Stimulated activated naive B cell treated with anti-CD40 and anti-IgM and Interleukin-4, amounts not matched to agents 10 μg/mL and 1 μg/mL and 100 μg/mL, for 72 hours (primary cell): ENCODE measurements at places on chromosomes 1 and 21.

GRCh38 chr1:15850471-15851001 lies 3.0 kb downstream of the SPEN start:
- peaks cover 15% of the 10 kb centered on the region for H3K36me3 ChIP-seq
- peaks cover 49% of the 10 kb centered on the region for H3K4me1 ChIP-seq
- DNase-seq = no peak
- peak overlapping the region; percentile 60 for H3K4me3 ChIP-seq
- H3K27me3 ChIP-seq = no peaks in the 10 kb centered on the region
- H3K27ac ChIP-seq = peak overlapping the region; percentile 25

GRCh38 chr21:28174701-28175100 lies 818.0 kb downstream of the LTN1 start:
- H3K36me3 ChIP-seq = no peaks in the 10 kb centered on the region
- H3K27ac ChIP-seq = no peak overlapping the region
- no peaks in the 10 kb centered on the region for H3K27me3 ChIP-seq

GRCh38 chr1:37730376-37730775 lies 34.5 kb downstream of the EPHA10 start:
- H3K4me1 ChIP-seq = peaks cover 5% of the 10 kb centered on the region
- H3K36me3 ChIP-seq = no peaks in the 10 kb centered on the region
- no peak overlapping the region for H3K27ac ChIP-seq
- no peak overlapping the region for H3K4me3 ChIP-seq
- no peak for DNase-seq
- H3K27me3 ChIP-seq = peaks cover 59% of the 10 kb centered on the region

- peaks cover 37% of the 10 kb centered on the region for H3K4me1 ChIP-seq
- peak; percentile 78 for DNase-seq
- peak overlapping the region; percentile 55 for H3K4me3 ChIP-seq
- H3K27me3 ChIP-seq = peaks cover 22% of the 10 kb centered on the region
- no peaks in the 10 kb centered on the region for H3K36me3 ChIP-seq
- H3K27ac ChIP-seq = no peak overlapping the region
Observed at GRCh38 chr1:869499-870244, 54.1 kb upstream of the SAMD11 start.

DNA sequence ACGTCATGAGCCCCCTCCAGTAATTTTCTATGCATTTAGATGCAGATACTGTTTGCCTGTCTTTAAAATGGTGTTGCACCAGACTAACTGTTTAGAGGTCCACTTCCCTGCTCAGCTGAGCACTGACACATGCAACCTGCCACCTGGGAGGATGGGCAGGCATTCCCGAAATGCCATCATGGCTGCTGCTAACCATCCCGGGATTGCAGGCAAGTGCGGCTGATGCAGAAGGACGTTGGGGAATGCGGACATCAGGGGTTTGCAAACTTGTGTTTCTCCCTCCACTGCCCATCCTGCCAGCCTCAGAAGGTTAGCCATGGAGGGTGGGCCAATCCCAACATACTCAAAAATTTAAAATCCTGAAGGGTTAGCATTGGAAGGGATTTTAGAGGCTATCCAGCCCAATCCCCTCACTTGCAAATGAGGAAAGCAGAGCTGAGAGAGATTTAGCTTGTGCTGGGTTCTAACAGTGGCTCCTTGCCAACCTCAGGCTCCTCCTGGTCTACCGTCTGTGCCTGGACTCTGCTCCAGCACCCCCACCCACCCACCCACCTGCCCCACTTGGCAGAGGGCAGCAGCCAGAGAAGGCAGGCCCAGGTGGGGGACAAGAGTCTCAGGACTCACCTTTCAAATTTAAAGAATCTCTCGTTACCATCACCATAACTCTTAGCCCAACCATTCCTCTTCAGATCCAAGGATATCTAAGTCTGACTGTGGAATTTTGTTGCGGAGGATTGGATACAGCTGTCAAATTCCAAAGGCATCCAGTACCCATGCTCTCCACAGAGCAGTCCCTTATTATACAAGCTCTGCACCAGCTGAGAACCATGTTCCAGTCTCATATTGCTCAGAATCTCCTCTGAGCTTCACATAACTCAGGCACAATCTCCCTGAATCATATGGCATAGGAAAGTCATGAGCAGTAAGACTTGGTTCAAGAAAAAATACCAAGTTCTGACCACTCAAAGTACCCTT lies 34.2 kb downstream of the HIVEP3 start:
- DNase-seq = no peak
- no peak overlapping the region for H3K4me3 ChIP-seq
- no peaks in the 10 kb centered on the region for H3K27me3 ChIP-seq
- no peak overlapping the region for H3K27ac ChIP-seq

DNA sequence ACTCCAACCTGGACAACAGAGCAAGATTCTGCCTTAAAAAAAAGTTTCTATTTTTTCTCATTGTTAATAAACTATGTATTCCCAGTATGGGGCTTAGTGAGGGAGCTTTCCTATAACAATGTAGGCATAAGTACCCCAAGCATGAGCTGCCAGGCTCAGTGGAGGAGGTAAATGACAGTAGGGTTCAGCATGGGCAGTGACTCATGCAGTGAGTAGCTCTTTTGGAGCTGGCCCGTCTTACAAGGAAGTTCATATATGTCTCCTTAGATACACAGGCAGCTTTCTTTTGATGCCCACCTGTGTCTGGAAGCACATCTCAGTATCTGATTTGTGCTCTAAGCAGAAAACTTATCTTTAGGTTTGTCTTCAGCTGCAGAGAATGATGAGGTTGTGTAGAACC lies 57.9 kb downstream of the ZNF678 start:
- H3K27me3 ChIP-seq = no peaks in the 10 kb centered on the region
- no peak overlapping the region for H3K4me3 ChIP-seq
- H3K36me3 ChIP-seq = peaks cover 81% of the 10 kb centered on the region

DNA sequence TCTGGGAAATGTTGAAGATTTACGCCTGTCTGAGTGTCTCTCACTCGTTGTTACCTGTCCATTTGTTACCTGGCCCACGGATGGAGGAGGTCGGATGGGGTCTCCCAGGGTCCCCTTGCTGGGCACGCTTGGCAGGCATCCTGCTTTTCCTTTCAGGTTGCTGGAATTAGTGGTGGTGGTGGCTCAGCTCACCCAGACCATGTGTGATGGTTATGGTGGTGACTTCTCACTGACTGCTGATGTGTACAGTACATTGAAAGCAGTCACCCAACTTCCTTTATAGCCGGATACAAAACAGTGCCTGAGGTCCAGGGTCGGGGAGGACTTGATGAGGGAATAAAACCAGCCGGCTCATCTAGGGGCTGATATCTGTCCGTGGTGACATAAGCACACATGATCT lies 19.5 kb downstream of the MAPKAPK2 start:
- no peak overlapping the region for H3K27ac ChIP-seq
- H3K4me1 ChIP-seq = peaks cover 95% of the 10 kb centered on the region
- no peaks in the 10 kb centered on the region for H3K27me3 ChIP-seq
- no peak overlapping the region for H3K4me3 ChIP-seq

GRCh38 chr1:240820816-240821215 lies 208.9 kb upstream of the GREM2 start:
- no peak overlapping the region for H3K4me3 ChIP-seq
- no peaks in the 10 kb centered on the region for H3K27me3 ChIP-seq
- no peak overlapping the region for H3K27ac ChIP-seq
- H3K4me1 ChIP-seq = no peaks in the 10 kb centered on the region
- peaks cover 2% of the 10 kb centered on the region for H3K36me3 ChIP-seq

DNA sequence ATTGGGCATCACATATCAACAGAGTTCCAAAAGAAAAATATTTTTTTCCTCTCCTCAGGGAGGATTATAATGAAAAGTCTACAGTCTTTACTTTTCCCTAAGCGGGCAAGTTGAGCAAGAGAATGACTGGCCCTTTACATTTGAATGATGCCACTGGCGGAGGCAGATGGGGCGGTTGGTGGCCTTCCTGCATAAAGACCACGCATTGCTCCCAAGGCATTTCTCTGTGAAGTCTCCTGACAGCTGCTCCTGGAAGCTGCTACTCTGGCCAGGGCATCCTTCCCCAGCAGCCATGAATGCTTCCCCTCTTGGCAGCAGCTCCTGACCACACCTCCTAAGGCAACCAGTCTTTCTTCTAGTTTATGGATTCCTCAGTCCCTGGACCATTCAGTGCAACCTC lies 161.1 kb upstream of the RRP15 start:
- no peak for DNase-seq
- H3K27me3 ChIP-seq = no peaks in the 10 kb centered on the region
- H3K27ac ChIP-seq = no peak overlapping the region
- no peak overlapping the region for H3K4me3 ChIP-seq
- H3K4me1 ChIP-seq = no peaks in the 10 kb centered on the region
- H3K36me3 ChIP-seq = no peaks in the 10 kb centered on the region
